ENCODE measurements at places on chromosomes 16 and 17. TPM values are rescaled to one million over a fixed set of nuclear protein-coding genes. Genes with fewer than 3 reads are reported as not detected.
A peak's percentile ranks its signal among the peaks of the same experiment; 100 is the strongest.

GRCh38 chr16:67430977-67431774 lies at the start of gene HSD11B2:
HSD11B2 (plus strand) TSS chr16:67431121; CDS start chr16:67431249, 128 bp downstream.
- peak; percentile 36 for DNase-seq

- DNase-seq = peak; percentile 59
These were observed 31.3 kb downstream of the SPOP start for GRCh38 chr17:49646391-49647255.

- no peak for DNase-seq
These were observed 42.2 kb upstream of the GSE1 start for GRCh38 chr16:85570735-85571562.

GRCh38 chr17:39916918-39917317 lies 1.5 kb downstream of the GSDMB start:
- no peak for DNase-seq

GRCh38 chr17:47205419-47205963 lies 3.7 kb upstream of the MYL4 start:
- DNase-seq = peak; percentile 90

DNA sequence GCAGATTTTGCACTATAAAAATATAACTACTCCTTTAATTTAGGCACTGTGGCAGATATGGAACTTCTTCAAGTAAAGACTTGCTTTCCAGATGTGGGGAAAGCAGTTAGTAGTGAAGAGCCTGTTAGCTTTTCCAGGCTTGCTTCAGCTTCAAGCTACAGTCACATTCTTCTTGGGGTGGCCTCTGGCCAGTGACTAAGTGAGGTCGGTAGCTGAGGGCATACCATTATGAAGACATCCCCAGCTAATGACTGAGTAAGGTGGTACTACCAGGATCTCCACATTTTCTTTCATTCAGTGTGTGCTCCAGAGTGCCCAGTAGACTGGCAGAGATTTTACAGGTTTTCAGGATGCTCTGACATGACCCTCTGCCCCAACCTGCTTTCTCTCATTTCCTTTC lies 167.1 kb upstream of the KIF2B start:
- DNase-seq = peak; percentile 27

GRCh38 chr17:74128456-74129211 lies 74.8 kb upstream of the RPL38 start:
- no peak for DNase-seq

- peak; percentile 37 for DNase-seq
These were observed 320 bp downstream of the SPAG9 start for GRCh38 chr17:51120357-51120738.

DNA sequence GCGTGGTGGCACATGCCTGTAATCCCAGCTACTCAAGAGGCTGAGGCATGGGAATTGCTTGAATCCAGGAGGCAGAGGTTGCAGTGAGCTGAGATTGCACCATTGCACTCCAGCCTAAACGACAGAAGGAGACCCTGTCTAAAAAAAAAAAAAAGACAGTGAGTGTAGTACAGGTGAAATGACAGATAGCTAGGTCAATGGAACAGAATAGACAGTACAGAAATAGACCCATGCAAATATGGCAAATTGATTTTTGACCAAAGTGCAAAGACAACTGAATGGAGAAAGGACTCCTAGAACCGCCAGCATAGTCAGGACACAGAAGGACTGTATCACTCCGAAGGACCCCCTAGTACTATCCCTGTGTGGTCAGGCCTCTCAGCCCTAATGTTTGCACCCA lies 16.6 kb upstream of the PYY start:
- no peak for DNase-seq

KRT27 gene
- total RNA-seq = not detected

CCDC200 gene
- not detected for total RNA-seq

C16orf96 gene
- under 0.01 TPM for total RNA-seq

PPP1R27 gene
- total RNA-seq = under 0.01 TPM

NR1D1 gene
- 1.8 TPM for total RNA-seq

All from fibroblast of lung (primary cell).